Fibroblast of skin of scalp (primary cell): ENCODE measurements at places on chromosomes 11 and 22.

GRCh38 chr22:45805413-45805812 is 133.8 kb downstream of the ATXN10 start:
- DNase-seq, result no peak

DNA sequence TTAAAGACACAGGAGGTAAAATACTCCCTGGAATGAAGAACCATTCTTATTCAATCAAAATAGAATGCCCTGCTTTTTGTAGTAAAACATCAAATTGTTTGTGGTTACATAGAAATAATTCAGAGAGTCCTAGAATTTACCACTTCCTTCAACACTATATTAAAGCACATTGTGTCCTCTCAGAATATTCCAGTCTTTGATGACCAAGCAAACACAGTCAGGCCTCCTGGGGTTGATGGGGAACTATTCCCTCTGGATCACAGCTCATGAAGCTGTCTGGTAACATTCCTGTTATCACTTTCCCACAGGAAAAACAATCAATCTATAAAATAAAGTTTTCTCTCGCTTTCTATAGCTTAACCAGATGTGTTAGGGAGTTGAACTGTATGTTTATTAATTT is 389.3 kb downstream of the KCNA4 start:
- peak; percentile 3 for DNase-seq

DNA sequence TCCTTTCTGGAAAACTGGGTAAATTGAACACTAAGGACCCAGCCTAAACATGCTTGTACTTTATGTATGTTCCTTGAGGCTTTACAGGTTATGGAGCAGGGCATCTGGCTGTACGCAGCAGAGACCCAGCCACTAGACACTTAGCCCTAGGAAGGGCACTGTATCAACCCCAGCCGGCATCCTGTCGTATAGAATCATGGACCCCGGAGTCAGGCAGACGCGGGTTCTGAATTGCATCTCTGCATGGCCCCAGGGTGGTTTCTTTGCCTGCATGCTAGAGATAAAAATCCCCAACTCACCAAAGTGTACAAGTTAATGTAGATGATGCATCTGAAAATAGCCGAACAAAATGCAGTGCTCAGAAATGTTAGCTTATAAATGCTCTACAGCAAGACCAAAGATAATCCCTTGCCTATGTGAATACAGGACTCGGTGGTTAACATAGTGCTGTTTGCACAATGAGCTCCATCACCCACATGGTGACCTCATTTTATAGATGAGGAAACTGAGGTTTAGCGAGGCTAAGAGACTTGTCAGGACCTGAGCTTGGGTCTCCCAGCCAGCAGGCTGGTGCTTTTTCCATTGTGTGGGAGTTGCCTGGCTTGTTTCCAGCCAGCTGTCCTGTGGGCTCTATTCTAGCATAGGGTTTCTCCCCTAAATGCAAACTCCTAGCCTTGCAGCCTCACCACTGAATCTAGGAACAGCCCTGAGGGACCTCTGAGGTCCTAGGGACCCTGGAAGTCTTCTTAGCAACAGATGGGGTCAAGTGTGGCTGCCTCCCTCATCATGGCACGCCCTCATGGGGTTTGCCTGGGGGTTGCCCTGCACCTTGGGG is 7.3 kb downstream of the CD6 start:
- DNase-seq, result no peak

DNA sequence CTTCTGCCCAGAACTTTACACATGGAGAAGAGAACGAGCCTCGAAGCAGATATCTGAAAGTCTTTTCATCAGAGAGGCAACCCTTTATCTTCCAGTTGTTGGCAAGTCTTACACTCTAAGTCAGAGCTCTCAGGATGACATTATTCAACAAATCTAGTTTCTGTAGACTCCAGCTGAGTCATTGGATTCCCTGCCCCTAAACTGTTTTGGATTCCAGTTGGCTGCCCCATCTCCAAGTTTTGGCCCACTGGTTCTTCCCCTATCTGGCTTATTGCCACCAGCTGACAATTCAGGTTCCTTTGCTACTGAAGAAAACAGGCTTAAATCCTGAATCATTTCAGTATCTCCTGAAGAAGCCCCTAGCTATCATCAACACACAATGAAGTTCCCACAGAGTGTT is 14.2 kb downstream of the SAAL1 start:
- peak; percentile 18 for DNase-seq

DNA sequence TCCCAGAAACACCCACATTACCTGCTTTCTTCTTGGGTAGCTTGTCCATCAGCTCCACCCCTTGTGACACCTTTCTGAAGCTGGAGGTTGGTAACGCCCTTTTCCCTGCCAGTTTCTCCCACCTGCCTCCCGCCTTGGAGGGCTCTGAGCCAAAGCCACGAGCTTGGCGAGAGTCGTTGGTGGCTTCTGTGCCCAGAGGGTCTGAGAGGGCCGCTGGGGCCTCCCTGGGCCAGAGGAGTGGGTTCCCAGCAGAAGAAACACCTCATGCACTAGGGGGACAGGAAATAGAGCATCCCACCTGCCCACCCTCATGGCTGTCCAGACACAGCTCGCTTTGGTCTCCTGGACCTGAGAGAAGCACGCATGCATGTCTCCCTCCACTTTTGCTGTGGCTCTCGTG is 37.9 kb downstream of the B3GAT1 start:
- no peak for DNase-seq

GRCh38 chr22:40050258-40050657 is 55.5 kb downstream of the FAM83F start:
- DNase-seq, result no peak

- no peak for DNase-seq
Observed at GRCh38 chr22:48556222-48556621, 1271.5 kb downstream of the BRD1 start.

DNA sequence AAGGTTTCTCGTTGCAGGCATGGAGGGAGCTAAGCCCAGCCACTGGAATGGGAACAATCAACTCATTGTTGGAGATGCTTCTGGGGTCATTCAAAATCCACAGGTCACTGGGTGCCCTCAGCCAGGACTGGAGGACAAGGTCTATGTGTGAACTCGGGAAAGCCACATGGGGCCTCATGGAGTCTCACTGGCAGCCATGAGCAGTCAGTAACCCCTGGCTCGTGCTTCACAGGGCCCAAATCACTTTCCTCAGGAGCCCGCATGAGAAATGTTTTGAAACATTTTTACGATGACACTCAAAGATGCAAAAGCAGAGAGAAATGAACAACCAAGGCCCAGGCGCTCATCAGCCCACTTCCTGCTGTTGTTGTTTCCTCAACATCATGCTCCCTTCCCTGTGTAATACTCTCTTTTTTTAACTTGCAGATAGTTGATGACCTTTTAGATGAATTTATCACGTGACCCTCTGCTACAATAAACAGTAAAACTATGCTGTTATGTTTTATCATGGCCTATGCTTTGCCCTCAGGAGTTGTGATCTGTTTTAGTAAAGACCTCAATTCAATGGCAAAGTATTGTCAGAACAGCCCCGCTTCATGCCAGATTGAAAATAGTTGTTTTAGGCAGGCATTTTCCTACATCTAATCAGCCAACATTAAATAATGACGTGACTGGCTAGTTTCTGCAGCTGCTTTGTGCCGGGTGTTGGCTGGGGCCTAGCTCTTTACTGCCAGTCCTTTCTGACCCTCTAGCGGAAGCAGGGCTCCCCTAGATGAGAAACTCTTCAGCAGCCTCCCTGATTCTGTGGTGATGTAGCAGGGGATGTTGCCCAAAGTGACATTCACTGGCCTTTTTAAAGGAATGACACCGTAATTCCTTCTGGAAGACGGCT is 39.7 kb downstream of the ADAMTS15 start:
- DNase-seq, result no peak
